ENCODE measurements at places on chromosomes 12 and 14.

GRCh38 chr14:38185671-38186070, 22.0 kb upstream of the SSTR1 start:
- DNase-seq, result no peak

DNA sequence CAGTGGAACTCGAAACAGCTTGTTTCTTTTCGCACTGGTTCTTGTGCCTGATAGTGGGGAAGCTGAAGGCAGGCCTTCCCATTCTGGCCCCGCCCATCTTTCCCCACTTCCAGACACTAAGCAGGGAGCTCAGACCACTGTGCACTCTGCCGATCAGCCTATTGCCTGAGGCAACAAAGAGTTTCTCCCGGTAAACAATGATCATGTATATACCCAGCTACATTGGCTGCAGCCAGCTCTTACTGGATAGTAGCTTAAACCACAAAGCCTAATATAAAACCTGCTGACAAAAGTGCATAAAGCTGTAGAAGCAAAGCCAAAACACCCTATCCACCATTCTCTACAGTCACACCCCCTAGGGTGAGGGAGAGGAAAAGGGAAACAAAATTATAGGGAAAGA, 24.7 kb upstream of the GLIPR1 start:
- no peak for DNase-seq

GRCh38 chr12:75981247-75982168, 50.1 kb downstream of the PHLDA1 start:
- no peak for DNase-seq

DNA sequence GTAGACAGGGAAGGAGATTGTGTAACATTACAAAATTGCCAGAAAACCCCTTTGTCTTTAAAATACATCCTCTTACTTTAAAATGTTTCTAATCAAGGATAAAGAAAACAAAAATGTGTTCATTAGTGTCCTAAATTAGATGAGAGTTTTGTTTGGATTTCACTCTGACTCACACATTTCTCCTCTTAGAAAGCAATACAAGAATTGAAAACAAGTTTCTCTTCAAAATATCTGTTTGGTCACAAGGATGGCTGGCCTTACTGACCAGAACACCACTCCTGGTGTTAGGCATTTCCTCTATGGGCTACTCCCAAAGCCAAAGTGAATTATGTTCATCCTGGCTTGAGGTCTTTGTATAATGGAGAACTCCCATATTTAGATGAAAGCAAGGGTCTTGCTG, 6.4 kb downstream of the GUCY2C start:
- DNase-seq, result no peak

DNA sequence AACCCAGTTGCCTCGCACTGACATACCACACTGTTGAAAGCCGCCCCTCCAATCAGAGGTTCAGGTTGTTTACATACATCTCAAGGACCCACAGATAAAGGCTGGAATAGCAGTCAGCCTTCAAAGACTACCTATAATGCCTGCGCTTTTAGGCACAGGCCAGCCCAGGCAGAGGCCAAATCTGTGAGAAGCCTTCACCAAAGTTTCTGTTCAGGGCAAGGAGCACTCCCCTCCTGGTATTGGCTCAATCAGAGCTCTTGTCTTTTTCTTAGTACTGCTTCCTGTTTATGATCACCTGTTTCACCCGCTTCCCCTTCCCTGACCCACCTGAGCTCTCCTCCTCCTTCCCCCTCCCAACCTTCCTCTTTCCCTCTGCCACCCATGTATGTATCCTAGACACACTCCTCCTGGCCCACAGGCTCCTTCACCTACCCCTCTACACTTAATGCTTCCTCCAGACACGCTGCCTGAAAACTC, 34.8 kb downstream of the DUSP16 start:
- DNase-seq, result no peak

GRCh38 chr14:91302391-91302790, 57.9 kb upstream of the GPR68 start:
- DNase-seq, result no peak

DNA sequence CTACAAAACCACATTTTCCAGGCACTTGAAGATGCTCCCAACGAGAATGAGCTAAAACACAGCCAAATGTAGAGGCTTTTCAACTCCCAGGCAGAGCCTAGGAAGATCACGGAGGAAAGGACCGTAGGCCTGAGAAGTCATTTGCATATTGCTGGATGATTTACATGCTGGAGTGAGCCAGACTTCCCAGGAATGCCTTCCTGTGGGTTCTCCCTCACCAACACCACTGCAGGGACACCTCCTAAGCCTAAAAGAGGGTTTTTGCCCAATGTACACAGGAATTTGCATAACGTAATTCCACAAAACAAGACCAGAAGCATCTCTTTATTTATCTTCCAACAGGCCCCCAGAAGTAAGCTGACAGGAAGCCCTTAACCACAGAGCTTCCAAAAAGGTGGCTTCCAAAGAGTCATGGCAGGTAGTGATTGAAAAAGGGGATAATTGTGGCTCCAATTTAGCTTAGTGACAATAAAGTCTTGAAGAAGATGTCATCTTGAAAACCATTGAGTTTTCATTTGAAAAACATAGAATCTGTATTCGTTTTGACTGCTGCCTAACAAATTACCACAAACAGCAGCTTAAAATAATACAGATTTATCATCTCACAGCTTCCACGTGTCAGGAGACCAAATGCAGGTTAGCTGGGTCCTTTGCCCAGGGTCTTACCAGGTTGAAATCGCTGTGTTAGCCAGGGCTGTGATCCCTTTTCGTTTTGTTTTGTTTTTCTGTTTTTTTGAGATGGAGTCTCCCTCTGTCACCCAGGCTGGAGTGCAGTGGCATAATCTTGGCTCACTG, 116.2 kb downstream of the EGLN3 start:
- peak; percentile 20 for DNase-seq

DNA sequence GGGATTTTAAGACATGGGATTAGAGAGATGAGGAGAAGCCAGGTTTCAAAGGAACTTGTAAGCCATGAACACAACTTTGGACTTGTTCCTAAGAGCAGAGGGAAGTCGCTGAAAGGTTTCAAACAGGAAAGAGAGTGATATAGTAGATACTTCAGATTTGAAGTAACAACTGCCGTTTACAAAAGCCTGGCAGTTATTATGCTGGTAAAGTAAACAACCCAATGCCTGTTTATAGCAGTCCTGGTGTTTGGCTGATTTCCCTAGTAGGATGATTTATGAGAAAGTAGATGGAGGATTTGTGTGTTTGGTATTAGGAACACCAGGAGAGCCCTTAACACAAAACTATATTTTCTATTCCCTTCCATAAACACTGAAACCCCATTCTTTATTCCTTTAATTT, 285.7 kb downstream of the RMST start:
- no peak for DNase-seq

All from vagina (tissue), 2 donors.